Stimulated activated CD8-positive, alpha-beta memory T cell treated with anti-CD3 and anti-CD28 coated beads, Interleukin-15, amount 100 ng/mL, for 4 hours (primary cell): ENCODE measurements at places on chromosomes 3 and 15.

DNA sequence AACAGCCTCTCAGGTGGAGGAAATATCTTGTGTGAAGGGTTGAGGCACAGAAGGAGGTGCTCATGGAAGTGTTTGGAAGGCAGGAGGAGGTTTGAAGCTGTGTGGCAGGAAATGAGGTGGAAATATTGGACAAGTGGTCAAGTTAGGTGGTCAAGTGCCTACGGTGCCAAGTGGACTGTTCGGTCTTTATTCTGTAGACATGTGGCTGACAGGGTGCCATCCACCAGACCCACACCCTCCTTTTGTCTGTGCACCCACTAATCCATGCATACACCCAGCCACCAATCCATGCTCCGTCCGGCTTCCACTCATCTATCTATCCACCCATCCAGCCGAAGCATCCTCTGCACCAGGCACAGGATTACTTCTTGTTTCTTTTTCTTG is 2.2 kb downstream of the SLC6A20 start:
- DNase-seq: no peak

- no peak for DNase-seq
Observed at GRCh38 chr3:65855370-65856100, 183.2 kb downstream of the MAGI1 start.

DNA sequence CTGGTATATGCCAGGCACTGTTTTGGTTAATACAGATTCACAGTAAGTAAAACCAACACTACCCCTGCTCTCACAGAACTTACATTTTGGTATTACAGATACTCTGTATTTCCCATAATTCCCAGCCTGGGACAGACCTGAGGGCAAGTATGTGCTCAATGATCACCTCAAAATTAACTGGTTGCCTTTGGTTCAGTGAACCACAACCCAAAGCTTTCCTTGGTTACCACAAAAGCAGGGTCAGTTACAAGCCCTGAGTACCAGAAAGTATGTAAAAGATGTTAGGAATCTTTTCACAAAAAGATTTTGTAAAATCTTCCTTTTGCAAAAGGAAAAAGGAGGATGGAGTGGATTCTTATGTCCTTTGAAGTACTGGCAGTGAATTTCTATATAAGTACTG is 72.2 kb upstream of the GUCA1C start:
- no peak for DNase-seq

GRCh38 chr3:108037770-108038169 is 53.1 kb downstream of the CD47 start:
- DNase-seq: no peak

DNA sequence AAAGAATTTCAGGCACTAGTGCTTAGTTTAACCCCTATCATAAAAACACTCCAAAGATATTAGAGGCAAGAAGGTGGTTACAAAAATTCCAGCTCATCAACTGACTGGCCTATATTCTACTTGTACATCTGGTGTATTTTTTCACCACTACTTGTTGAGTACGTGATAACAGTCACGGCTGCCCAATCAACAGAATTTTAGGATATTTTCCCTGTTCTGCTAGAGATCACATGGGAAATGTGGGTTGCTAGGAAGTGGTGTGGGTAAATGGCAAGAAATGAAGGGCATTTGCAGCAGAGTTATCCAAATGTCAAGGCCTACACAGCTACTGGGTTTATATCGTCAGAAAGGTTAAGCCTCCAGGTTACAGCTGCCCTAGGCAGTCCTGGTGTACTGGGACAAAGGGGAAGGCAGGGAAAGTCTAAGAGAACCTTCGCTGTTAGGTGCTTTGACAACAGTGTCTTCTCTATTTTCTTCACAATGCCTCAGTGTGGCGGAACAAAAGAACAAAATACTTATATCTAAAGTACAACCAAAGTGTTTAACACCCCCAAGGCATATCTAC is 81.9 kb downstream of the FMN1 start:
- no peak for DNase-seq

DNA sequence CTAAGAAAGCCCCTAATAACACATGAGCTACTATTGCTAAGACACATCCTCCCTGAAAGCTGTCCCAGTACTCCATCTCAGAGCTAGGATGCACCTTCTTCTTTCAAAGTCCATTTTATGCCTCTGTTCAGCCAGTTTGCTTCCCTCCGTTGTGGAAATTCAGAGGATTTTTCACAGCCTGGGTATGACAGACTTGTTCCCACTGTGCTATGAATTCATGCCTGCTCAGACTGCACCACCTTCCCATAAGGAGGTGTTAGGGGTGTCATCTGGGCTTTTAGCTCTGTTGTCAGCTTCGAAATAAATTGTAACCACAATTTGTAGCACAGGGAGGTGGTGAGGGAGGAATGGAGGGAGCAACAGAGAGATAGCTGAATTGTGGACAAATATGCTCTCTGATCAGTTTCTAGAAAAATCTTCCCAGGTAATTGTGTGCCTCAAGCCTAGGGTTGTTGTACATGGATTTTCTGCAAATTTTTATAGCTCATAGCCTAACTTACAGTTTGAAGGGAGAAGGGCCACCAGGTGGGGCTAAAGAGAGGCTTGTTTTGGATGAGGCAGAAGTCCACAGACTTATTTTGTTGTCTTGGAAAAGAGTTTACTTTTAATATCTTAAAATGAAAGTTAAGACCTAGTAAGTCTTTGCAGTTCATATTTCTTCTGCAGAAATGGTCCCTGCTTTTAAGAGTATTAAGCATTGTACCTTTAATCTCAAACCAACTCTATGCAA is 462.0 kb downstream of the PDCD6IP start:
- DNase-seq: no peak

DNA sequence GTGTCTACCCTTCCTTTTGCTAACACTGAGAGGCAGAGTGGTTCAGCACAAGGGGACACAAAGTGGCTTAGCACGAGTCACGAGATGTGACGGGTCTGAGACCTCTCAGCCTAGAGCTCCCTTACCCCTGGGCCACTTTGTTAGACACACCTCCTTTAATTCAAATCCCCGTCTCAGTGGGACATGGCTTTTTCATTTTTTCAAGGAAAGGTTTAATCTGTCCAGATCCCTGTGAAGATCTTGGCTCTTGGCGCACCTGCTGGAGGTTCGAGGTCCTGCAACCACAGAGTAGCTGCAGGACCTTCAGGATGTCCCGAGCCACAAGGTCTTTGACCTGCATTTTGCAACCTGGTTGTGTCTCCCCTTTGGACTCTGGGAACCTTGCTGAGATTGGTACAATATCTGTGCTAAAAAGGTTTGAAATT is 52.0 kb downstream of the LPP start:
- DNase-seq: no peak

GRCh38 chr3:45705839-45706808 is 16.9 kb downstream of the SACM1L start:
- DNase-seq: no peak

DNA sequence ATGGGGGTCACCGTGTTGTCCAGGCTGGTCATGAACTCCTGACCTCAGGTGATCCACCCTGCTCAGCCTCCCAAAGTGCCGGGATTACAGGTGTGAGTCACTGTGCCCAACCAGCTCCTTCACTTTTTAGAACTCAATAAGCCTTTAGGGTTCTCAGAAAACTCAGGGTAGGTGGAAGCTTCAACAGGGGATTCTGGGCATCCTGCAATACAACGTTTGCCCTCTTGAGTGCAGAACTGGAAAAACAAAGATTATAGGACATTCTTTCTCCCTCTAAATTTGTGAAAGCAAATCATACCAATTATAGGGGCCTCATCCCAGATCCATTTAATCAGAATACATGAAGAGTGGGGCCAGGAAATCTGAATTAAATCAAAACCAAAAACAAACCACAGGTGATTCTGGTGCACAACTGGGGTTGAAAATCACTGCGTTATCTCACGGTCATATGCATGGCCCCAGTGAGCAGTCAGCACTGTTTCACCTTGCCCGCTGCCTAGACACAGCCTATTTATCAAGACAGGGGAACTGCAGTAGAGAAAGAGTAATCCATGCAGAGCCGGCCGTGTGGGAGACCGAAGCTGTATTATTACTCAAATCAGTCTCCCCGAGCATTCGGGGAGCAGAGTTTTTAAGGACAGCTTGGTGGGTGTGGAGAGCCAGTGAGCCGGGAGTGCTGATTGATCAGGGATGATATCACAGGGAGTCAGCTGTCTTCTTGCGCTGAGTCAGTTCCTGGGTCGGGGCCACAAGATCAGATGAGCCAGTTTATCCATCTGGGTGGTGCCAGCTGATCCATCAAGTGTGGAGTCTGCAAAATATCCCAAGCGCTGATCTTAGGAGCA is 58.4 kb downstream of the TMEM44 start:
- no peak for DNase-seq

DNA sequence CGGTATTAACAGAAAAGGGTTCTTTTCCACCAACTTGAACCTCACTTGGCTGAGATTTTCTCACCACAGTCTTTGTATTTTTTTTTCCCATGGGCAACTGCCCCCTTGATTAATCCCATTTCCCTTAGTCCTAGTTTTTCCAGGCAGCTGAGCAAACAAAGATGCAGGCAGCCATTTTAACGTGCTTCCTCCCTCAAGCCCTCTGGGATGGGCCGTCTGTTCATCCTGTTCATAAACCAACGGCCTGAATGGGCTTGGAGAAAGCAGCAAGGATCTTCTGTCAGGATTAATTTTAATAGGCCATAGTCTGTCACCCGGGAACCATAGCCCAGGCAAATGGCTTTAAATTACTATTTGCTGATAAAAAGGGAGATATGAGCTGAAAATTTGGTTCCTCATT is 10.4 kb upstream of the POLR2M start:
- no peak for DNase-seq

DNA sequence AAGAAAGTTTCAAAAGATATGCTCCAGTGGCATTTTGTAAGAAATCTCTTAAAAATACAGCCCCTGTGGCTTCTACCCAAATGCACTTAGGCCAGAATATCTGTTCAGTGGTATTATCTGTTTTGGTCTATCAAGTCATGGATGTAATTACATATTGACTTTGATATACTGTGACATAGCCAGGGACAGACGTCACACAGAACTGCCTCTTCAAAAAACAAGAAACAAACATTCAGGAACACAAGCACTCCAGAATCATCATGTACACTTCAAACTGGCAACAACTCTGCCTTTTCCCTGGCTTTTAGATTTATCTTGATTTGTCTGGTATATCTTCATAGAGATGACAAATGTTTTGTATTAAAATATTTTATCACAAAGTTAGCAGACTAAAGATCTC is 240.3 kb downstream of the IL5RA start:
- DNase-seq: no peak

GRCh38 chr3:13483286-13483685 is 3.2 kb downstream of the HDAC11 start:
- DNase-seq: no peak
